CD4-positive, alpha-beta T cell treated with Interleukin-15 for 1 hour (primary cell): ENCODE measurements at places on chromosomes 6 and 20.
A peak's percentile ranks its signal among the peaks of the same experiment; 100 is the strongest.

DNA sequence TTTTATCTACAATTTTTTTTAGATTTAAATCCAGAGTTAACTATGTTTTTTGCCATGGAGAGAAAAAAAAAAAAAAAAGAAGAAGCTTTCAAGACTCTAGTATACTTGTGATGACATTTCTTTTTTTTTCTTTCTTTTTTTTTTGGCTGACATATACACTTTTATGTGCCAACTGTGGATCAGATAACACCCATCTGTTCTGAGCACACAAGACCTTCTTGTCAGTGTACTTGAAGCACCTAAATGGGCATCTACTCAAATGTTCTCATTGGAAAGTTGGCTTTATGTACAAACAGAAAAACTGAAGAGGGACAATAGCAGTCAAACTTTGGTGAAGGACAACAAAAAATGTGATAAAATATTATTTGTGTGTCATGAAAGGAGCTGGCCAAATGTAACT, 904.5 kb downstream of the GRIK2 start:
- DNase-seq: no peak

- peak; percentile 67 for DNase-seq
Measured at GRCh38 chr20:37192137-37192854, 12.9 kb upstream of the MROH8 start.

DNA sequence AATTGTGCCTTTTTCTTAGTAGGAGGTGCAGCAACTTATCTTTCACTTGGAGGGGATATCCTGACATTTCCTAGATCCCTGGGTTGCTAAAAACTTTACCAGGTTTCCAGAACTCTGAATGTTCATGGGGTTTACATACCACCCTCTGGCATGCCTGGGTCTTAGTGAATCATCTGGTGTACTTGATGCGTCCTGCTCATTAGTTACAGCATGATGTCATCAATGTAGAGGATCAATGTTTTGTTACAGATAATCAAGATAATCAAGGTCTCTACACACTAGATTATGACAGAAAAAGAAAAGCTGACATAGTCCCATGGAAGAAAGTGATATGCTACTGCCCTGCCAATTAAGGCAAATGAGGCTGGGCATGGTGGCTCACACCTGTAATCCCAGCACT, 27.0 kb downstream of the FITM2 start:
- no peak for DNase-seq

DNA sequence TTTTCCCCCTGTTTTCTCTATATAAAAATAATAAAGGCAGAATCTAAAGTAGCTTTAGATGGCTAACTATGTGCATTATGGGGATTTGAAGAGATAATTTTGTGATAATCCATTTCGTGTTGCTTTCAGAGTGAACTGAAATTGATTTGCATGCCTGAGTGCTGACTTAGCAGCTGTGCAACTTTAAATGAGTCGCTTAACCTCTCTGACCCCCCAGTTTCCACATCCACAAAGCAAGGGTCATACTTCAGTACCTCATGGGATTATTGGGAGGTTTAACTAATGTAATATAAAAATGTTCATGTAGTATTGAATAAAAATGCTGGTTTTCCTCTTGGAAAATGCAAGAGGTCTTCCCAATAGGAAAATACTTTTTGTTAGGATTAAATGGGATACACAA, 63.8 kb upstream of the FABP7 start:
- no peak for DNase-seq

- DNase-seq: no peak
Measured at GRCh38 chr6:138526822-138527235, 27.5 kb upstream of the NHSL1 start.

GRCh38 chr6:150413781-150414281, 45.0 kb downstream of the IYD start:
- DNase-seq: no peak

DNA sequence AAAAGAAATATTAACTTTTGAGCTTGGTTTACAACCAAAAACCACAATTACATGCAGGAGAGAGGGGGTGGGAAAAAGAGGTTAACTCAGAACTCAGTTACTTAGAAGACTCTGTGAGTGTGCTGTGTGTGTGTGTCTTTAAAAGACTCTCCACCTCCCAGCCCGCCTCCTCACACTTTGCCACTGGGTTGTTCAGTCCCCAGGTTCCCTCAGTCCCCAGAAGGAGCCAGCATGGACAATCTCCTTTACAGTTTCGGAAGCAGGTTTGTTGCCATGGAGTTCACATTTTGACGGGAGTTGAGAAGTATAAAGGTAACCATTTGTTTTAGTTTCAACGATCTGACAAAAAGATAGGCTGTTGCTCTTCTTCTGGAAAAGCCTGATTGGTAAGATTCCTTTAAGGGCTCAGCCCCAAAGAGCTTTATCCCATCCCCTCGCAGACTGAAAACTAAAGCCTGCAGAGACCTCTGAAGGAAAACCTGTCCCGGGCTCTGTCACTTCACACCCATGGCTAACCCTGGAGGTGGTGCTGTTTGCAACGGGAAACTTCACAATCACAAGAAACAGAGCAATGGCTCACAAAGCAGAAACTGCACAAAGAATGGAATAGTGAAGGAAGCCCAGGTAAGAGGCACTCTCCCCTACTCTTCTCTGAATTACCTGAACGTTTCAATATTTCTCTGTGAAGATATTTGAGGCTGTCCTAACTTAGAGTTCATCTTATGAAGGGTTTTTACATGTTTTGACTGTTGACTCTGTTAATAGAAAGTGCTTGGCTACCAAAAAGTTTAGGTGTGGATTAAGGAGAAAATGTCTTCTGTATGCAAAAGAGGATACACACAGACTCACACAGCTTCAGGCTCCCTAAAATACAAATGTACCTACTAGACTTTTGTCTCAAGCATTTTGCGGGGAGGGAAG, at the start of gene SPTLC3:
SPTLC3 (plus strand) TSS at position 212 of the 921 bp plus-strand sequence; CDS start at position 508, 296 bp downstream.
- DNase-seq: no peak

DNA sequence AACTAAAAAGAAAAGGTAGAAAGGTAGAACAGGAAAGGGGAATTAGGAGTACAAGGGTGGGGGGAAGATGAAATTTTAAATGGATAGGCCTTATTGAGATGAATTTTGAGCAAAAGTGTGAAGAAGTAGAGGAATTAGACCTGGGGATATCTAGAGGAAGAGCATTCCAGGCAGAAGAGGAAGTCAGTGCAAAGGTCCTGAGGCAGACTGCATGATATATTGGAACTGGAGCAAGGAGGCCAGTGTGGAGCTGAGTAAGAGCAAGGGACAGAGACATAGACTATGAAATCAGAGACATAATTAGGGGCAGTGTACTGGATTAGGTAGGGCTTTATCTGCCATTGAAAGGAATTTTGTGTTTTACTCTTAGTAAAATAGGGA, 40.4 kb downstream of the MAPK14 start:
- no peak for DNase-seq

GRCh38 chr6:11601776-11602605, 64.4 kb downstream of the TMEM170B start:
- DNase-seq: no peak

- DNase-seq: no peak
Measured at GRCh38 chr20:47699818-47700217, 85.5 kb downstream of the SULF2 start.

DNA sequence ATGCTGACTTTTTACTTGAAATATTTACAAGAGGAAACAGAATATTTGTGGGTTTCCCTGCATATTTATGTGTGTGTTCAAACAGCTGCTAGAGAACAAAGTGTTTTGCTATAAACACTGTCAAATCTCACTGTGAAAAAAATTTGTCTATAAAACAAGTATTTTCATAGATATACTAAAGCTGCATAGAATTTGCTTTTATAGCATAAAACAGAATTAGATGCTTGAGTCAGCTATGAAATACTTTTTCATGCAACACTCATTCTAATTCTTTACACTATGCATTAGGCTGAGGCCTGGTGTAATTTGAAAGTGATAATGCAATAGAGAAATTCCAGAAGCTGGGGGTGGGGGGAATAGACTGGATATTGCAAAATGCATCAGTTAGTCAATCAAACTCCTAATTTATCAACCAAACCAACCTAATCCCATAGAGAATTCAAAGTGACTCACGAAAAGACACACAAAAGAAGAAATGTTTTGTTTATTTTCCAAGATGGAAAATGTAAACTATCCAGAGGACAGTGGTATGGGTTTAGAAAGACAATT, 148.2 kb downstream of the LAMA2 start:
- no peak for DNase-seq

GRCh38 chr6:121523628-121524027, 88.2 kb downstream of the GJA1 start:
- DNase-seq: no peak

GRCh38 chr6:15989397-15989796, 139.5 kb upstream of the MYLIP start:
- DNase-seq: no peak

GRCh38 chr20:11726026-11726425, 191.7 kb upstream of the BTBD3 start:
- DNase-seq: no peak

DNA sequence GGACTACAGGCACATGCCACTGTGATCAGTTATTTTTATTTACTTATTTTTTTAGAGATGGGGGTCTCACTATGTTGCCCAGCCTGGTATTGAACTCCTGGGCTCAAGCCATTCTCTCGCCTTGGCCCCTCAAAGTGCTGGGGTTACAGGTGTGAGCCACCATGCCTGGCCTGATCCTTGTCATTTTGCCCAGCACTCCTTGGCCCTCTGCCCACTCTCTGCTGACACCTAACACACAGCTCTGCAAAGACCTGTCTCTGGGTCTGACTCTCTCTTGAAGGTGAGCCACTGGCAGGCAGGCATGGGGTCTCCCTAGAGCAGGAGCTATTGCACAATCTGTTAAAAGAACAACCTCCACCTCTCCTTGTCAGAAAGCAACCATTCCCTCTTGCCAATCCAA, 155.6 kb downstream of the ZFP64 start:
- DNase-seq: no peak

- no peak for DNase-seq
Measured at GRCh38 chr6:94955156-94955555, 622.2 kb upstream of the MANEA start.

DNA sequence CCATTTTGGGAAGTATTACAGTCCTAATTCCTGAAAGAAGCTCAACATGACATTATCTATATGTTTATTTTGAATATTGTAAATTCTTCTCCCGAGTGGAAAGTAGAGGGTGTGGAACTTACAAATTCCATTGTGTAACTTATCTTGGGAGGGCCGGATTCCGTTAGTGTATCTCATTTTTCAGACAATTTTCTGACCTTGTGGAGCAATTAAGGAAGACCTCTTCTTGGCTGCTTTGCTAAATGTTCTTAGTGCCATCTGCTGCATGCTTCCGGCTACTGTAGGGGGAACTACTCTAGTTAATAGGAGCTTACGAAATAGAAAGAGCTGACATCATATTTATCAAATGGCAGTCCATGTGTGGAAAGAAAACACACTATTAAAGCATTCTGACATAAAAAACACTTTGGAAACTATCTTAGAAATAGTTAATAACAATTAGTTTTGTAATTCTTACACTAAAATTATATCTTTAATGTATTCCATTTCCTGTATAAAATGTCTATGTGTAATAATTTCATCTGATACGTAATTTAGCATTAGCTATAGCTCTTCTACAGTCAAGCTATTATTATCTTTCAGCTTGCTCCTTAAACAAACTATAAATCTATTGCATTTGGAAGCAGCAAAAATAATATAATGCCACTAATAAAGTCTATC, 41.5 kb upstream of the KCNQ5 start:
- DNase-seq: no peak

- no peak for DNase-seq
Measured at GRCh38 chr6:27669624-27670301, 196.9 kb upstream of the ZNF184 start.

DNA sequence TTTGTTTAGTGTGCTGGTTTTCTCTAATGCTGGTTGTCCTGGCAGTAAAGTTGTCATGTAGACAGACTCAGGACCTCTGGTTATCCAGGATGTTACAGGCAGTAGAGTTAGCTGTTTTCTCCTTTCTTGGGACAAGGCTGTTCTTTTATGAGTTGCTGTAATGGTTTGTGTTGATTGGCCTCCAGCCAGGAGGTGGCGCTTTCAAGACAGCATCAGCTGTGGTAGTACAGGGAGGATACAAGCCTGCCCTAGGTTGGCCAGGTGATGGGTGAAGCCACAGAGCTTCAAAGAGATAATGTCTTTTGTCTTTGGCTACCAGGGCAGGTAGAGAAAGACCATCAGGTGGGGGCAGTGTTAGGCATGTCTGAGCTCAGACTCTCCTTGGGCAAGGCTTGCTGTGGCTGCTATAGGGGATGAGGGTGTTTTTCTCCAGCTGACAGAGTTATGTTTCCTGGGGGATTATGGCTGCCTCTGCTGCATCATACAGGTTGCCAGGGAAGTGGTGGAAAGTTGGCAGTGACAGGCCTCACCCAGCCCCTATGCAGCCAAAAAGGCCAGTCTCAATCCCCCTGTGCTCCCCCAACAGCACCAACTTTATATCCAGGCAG, 127.2 kb upstream of the TAB2 start:
- DNase-seq: peak; percentile 65

DNA sequence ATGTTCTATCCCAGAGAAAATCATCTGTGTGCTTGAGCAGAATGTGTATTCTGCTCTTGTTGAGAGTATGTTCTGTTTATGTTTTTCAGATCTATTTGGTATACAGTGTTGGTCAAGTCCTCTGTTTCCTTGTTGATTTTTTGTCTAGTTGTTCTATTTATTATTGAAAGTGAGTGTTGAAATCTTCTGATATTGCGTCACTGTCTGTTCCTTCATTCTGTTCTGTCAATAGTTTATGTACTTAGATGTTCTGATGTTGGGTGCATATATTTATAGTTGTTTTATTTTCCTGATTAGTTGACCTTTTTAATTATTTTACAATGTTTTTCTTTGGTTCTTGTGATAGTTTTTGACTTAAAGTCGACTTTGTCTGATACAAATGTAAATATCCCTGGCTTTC, 458.7 kb upstream of the HSF2 start:
- DNase-seq: no peak

- DNase-seq: no peak
Measured at GRCh38 chr6:20213271-20213798, 1.1 kb upstream of the MBOAT1 start.

GRCh38 chr20:50558483-50558925, 48.3 kb downstream of the PTPN1 start:
- DNase-seq: no peak

DNA sequence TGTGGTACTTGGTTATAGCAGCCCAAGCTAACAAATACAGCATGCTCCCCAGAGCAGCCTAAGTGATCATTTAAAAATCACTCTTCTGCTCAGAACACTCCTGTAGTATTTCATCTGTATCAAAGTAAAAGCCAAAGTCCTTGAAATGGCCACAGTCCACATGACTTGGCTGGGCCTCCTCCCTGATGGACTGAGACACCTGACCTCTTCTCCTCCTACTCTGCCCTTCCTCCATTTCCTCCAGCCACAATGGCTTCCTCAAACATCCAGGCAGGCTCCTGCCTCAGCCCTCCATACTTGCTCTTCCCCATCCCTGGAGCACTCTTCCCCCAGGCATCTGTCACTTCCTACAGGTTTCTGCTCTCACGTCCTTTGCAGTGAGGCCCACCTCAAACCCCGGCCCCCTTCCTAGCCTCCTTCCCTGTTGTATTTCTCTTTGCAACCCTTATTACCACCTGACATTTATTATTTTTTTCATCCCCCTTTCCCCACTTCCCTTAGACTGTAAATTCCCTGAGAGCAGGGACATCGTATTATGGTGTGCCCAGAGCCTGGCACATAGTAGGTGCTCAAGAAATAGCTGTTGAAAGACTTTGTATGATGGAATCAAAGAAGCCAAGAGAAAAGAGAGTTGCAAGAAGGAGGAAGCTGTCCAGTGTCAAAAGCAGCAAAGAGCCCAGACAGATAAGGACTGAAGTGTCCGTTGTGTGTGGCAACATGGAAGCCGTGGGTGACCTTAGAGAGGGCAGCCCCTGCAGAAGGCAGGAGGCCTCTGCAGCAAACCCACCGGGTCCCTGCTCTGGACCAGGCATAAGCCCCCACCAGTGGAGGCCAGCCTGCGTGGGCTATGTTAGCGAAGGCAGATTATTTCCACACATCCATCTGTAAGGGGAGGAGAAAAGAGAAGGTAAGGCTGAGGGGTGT, 87.5 kb downstream of the TRERF1 start:
- no peak for DNase-seq
